Vagina (tissue), 2 donors: ENCODE measurements at places on chromosomes 3 and 15.

- DNase-seq = no peak
Measured at GRCh38 chr15:81569286-81570080, 195.5 kb upstream of the TMC3 start.

GRCh38 chr3:194181612-194182529, 45.9 kb downstream of the HES1 start:
- DNase-seq = no peak

- DNase-seq = no peak
Measured at GRCh38 chr15:90114451-90114901, 12.2 kb upstream of the IDH2 start.

- no peak for DNase-seq
Measured at GRCh38 chr3:45940004-45940780, 3.1 kb upstream of the CXCR6 start.

DNA sequence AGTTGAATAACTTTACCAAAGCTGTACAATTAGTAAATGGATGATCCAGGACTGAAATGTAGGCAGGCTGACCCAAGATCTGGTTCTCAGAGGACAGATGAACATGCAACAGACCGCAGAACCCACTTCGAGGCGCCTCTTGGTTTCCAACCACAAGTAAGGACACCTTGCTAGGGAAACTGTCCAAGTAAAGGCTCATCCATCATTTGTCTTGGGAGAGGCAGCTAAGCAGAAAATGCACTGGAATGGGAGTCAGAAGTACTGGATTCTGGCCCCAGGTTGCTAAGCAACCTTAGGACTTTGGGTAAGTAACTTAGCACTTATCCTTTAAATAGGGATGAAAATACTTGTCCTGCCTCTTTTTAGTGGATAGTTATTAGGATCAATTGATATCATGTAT, 366.3 kb upstream of the LRRC3B start:
- DNase-seq = no peak

- no peak for DNase-seq
Measured at GRCh38 chr3:101847328-101847727, 2.0 kb upstream of the NFKBIZ start.

- DNase-seq = no peak
Measured at GRCh38 chr15:37056177-37057121, 43.9 kb downstream of the MEIS2 start.

GRCh38 chr3:36146404-36146803, 233.9 kb upstream of the STAC start:
- no peak for DNase-seq

DNA sequence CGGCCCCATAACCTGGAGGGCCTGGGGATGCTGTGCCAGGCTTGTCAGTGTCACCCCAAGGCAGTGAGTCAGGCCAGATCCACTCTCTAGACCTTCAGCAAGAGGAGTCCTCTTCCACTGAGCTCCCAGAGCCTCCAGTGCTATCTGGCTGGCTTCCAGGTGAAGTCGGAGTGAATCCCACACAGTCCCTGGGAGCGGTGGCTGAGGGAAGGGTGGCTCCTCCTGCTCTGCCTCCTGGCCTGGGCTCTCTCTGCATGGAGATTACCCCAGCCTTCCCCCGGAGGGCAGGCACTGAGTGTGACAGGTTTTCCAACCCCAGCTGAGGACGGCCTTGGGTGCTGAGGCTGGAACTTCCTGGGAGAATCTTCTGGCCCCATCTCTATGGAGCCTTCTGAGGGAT, 82.7 kb downstream of the EPHB1 start:
- DNase-seq = no peak

GRCh38 chr15:82802497-82802896, 3.4 kb downstream of the FSD2 start:
- no peak for DNase-seq

DNA sequence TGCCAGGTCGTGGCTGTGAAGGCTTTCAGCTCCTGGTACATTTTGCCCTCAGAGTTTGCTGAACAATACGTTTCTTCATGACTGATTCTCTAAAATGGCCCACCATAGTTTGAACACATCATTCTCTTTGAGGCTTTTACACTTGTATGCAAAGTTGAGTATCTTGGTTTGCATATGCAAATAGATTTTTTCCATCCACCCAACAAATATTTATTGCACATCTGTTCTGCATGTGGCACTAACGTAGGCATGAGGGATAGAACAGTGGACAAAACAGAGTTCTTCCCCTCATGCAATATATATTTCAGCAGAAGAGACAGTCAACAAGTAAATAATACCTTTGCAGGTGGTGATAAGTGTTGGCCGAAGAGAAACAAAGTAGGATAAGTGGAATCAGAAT, 55.2 kb downstream of the KAT2B start:
- no peak for DNase-seq

- DNase-seq = no peak
Measured at GRCh38 chr3:63661242-63661641, 8.8 kb downstream of the SNTN start.

GRCh38 chr15:91316126-91316525, 216.1 kb downstream of the SV2B start:
- no peak for DNase-seq

DNA sequence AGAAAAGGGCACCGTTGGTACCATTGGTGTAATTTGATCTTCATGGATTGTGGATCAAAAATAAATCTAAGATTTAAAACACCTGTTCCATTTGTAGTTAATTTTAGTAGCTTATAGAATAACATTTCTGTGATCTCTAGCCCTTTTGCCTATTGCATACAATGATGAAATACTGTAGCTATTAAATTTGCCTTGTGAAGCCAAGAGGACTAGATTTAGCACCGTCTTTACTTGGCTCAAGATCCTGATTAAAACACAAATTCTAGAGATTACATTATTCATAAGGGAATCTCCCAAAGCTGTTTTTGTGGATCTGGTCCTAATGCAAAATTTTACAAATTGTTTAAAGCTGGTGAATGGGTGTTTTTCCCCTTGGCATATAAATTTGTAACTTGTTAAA, 8.2 kb downstream of the TBC1D23 start:
- DNase-seq = no peak

DNA sequence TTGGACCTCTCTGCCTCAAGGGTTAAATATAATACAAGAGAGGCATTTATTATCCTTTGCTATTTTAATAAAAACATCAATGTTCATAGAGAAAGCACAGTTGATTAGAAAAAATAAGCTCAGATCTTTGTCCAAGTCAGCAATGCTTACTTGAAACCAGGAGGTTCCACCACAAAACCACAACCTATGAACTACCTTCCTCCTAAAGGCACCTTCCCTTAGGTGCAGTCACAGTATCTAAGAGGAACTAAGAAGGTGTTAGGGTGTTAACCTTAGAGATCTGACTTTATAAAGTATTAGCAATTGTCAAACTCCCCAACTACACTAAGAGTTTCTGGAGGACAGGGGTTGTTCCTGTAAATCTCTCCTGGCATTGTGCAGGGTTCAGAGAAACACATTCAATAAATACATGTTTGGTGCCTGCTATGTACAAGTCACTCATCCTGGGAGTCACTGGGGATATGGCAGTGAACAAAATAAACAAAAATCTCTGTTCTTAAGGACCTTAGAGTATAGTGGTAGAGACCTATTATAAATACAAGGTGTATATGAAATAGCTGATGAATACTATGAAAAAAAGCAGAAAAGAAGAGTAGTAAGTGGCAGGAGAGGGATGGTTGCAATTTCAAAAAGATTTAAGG, 208.6 kb downstream of the NFKBIZ start:
- no peak for DNase-seq
